Cardiac atrium fibroblast (primary cell): ENCODE measurements at places on chromosomes 1 and 21. TPM values are rescaled to one million over a fixed set of nuclear protein-coding genes. Genes with fewer than 3 reads are reported as not detected.

The SPATA17 gene
- 0.18 and 0.49 TPM in 2 replicates for total RNA-seq

The GPR157 gene
- 2.7 and 3.9 TPM in 2 replicates for total RNA-seq

The DSCAM gene
- under 0.01 and 0.18 TPM in 2 replicates for total RNA-seq

The AK4 gene
- total RNA-seq, result 95.0 and 115 TPM in 2 replicates

The GJC2 gene
- total RNA-seq, result 1.4 and 1.5 TPM in 2 replicates

The LCE1A gene
- total RNA-seq, result not detected in 2 replicates

The GUCA2B gene
- not detected in 2 replicates for total RNA-seq

The INSRR gene
- total RNA-seq, result not detected in 2 replicates

The S100B gene
- not detected in 2 replicates for total RNA-seq

The S100A9 gene
- not detected in 2 replicates for total RNA-seq

The TRAF5 gene
- total RNA-seq, result 5.5 and 9.6 TPM in 2 replicates

The UMODL1 gene
- total RNA-seq, result not detected in 2 replicates

The CELA3B gene
- not detected in 2 replicates for total RNA-seq

The CD84 gene
- not detected in 2 replicates for total RNA-seq

The RNU11 gene
- not detected in 2 replicates for total RNA-seq

The RIPK4 gene
- 5.1 and 12.3 TPM in 2 replicates for total RNA-seq

The NR5A2 gene
- 0.32 TPM in 1 of 2 replicates, not detected in the other for total RNA-seq

The AXDND1 gene
- total RNA-seq, result not detected in 2 replicates

The UBR4 gene
- 40.8 and 74.0 TPM in 2 replicates for total RNA-seq

The ELAPOR1 gene
- total RNA-seq, result 1.8 TPM in 1 of 2 replicates, not detected in the other

The IL22RA1 gene
- 0.16 TPM in 1 of 2 replicates, not detected in the other for total RNA-seq

The PLEKHN1 gene
- 0.49 TPM in 1 of 2 replicates, not detected in the other for total RNA-seq

The TSPEAR gene
- not detected in 2 replicates for total RNA-seq

The KDF1 gene
- not detected in 2 replicates for total RNA-seq

The TCHHL1 gene
- not detected in 2 replicates for total RNA-seq

The LCE1D gene
- total RNA-seq, result not detected in 2 replicates

The NBPF6 gene
- under 0.01 TPM in 1 of 2 replicates, not detected in the other for total RNA-seq

The PODN gene
- 12.1 and 18.5 TPM in 2 replicates for total RNA-seq

The CLCA1 gene
- total RNA-seq, result not detected in 2 replicates

The URB1 gene
- total RNA-seq, result 10.5 and 14.3 TPM in 2 replicates

The TAS1R3 gene
- total RNA-seq, result under 0.01 and 0.49 TPM in 2 replicates
